ENCODE measurements at places on chromosomes 2 and 18.
A peak's percentile ranks its signal among the peaks of the same experiment; 100 is the strongest.

GRCh38 chr2:221958224-221958623 lies 340.6 kb downstream of the PAX3 start:
- no peak for DNase-seq

GRCh38 chr2:73134471-73134870 lies 21.7 kb upstream of the RAB11FIP5 start:
- DNase-seq, result no peak

- peak; percentile 31 for DNase-seq
Observed at GRCh38 chr2:101205521-101206479, 46.9 kb upstream of the CNOT11 start.

- no peak for DNase-seq
Observed at GRCh38 chr18:10482363-10482984, 28.0 kb downstream of the APCDD1 start.

GRCh38 chr2:65057391-65058052 lies 1.3 kb downstream of the CEP68 start:
- no peak for DNase-seq

DNA sequence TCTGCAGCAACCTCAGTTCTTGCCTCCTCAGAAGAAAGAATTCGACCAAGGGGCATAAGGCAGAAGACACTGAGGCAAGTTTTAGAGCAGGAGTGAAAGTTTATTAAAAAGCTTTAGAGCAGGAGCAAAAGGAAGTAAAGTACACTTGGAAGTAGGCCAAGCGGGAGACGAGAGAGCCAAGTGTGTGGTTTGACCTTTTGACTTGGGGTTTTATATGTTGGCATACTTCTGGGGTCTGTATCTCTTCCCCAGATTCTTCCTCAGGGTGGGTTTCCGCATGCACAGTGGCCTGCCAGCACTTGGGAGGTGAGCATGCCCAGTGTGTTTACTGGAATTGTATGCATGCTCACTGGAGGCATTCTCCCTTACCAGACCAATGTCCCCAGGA lies 59.3 kb upstream of the ANKRD44 start:
- DNase-seq, result no peak

GRCh38 chr2:185255566-185255965 lies 483.0 kb upstream of the FSIP2 start:
- no peak for DNase-seq

DNA sequence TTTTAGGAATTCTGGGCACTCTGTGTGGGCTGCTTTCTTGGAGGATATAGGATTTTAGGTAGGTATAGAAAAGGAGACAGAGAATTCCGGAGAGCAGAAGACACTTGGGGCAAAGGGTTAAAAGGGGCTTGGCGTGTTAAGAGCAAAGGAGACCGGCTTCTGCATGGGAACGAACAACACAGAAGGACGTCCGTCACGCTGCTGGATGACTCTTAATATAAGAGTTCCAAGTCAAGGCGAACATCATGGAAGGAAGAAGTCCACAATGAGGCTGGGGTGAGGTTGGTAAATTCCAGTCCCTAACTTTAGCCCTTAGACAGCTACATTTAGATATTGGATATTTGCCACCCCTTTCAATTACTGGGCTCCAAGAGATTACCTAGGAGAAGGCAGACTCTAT lies 15.9 kb upstream of the SLC20A1 start:
- DNase-seq, result no peak

GRCh38 chr18:52222211-52222610 lies 117.8 kb upstream of the DCC start:
- no peak for DNase-seq

GRCh38 chr2:44244135-44244871 lies 31.0 kb upstream of the SLC3A1 start:
- peak; percentile 67 for DNase-seq

Data from cerebellar nuclear complex (tissue), 1 donor.